Dorsolateral prefrontal cortex (tissue), 122 donors: ENCODE measurements at places on chromosomes 12 and 14.

- no peak for DNase-seq
Observed at GRCh38 chr12:96020314-96021003, 14.9 kb downstream of the LTA4H start.

DNA sequence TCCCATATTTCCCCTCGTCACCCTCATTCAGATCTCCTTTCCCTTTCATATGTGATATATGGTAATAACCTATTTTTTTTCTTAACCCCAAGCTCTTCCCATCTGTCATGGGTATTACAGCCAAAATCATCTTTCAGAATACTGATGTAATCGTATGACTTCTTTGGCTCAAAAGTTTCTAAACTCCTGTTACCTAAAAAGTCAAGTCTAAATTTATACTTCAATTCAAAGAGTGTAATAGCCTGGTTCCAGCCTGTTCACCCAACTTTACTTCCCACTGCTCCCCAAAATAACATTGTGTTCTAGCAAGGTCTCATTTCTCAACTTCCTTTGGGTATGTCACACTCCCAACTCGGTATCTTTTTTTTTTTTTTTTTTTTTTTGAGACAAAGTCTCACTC lies 48.5 kb downstream of the TBK1 start:
- no peak for DNase-seq

GRCh38 chr12:70083677-70084020 lies 159.6 kb upstream of the CNOT2 start:
- no peak for DNase-seq

GRCh38 chr14:71539650-71540285 lies 392.5 kb upstream of the RGS6 start:
- DNase-seq: peak; percentile 53

- DNase-seq: no peak
Observed at GRCh38 chr14:68807987-68808386, 15.1 kb upstream of the ZFP36L1 start.

DNA sequence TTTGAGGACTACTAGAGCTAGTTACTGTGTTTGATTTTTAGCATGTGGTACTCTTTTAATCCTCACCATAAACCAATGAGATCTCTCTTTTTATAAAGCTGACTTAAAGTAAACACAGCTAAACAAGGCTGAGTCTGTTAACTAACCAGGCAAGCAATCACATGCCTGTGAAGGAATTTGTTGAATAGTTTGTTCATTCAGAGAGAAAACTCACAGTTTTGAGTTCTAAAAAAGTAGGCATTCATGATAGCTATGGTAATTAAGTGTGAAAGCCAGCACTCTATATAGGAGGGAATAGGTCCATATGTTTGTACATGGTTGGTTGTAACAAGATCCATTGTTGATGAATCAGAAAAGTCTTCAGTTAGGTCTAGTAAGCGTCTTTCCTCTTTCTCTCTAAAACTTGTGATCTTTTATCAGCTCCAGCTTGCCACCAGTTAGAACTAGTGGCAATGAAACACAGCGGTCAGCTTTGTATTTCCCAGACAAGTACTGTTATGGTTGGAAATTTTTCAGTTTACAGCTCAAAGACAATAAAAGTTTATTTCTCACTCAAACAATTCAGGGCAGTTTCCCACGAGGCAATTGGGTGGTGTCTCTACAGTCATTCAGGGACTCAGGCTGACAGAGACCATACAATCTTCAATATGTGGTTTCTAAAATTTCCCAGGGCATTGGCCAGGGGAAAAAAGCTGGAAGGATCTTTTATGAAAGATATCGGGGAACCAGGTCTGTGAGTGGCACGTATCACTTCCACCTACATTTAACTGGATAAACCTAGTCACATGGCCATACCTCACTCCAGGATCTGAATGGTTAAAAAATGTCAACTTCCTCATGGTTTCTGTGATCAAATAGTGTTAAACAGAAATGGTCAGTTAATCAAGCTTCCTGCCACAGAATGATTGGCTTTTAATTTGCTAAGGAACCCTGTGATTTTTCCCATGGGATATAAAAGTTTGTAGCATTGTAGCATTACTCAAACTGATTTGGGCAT lies 203.1 kb downstream of the KIF21A start:
- DNase-seq: no peak

- DNase-seq: no peak
Observed at GRCh38 chr12:96354326-96354725, 45.9 kb downstream of the CDK17 start.

GRCh38 chr12:120118321-120119061 lies 1.9 kb upstream of the RAB35 start:
- no peak for DNase-seq

GRCh38 chr12:96036765-96037455 lies 1.5 kb upstream of the LTA4H start:
- DNase-seq: no peak

GRCh38 chr14:79111987-79112501 lies 941.9 kb downstream of the NRXN3 start:
- DNase-seq: no peak

DNA sequence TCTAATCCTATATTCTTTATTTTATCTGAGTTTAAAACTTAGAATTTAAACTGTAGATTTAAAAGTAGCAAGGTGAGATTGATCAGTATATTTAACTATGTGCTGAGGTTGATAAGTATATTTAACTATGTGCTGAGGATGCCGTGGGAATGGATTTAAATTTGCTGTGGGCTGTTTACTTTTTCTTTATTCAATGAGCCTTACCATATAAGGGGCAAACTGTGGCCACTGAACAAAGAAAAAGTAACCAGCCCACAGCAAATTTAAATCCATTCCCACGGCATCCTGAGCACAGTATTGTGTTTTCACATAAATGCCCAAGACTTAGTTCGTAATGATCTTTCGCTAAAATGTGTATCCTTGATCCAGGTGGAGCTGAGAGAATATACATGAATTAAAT lies 43.1 kb downstream of the PROX2 start:
- no peak for DNase-seq
